ENCODE measurements at places on chromosomes 7 and 10.
A peak's percentile ranks its signal among the peaks of the same experiment; 100 is the strongest.

DNA sequence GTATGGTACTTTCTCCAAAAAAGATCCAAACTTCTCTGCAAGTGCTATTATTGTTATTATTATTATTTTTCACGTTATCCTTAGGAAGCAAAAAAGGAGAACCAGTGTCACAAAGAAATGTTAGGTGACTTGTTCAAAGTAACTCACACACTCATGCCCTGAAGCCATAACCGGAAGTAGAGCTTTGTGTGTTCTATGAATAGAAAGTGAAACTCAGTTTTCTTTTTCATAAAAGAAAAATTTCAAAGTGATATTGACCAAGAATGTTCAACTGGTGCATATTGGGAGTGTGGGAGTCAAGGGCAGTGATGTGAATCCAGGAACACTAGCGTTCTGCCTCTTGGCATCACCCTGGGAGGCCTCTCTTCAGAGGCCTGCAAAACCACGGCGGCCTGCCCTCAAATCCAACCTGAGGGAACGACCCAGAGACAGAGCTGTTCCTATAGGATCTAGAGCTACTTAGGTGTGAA, 106.1 kb downstream of the PRKCQ start:
- no peak for DNase-seq

GRCh38 chr10:120521880-120522279, 64.9 kb downstream of the PLPP4 start:
- DNase-seq: no peak

DNA sequence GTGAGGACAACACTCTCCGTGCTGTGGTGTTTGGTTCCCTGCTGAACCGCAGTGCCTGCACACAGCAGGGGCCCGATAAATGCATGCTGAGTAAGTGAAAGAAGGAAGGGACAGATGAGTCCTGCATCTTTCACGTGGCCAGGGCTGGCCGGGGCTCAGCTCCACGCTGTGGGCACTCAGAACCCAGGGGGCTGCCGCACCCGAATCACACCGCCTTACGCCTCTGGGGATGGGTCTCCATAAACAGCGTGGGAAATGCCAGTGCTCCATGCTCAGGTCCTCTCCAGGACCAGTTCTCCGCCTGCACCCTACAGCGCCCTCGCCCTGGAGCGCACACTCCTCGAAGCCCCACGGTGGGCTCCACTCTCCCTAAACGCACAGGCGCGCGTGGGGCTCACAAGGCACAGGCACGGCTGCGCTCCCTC, 38.1 kb downstream of the RASGEF1A start:
- DNase-seq: no peak

GRCh38 chr10:90959826-90960225, 38.9 kb upstream of the ANKRD1 start:
- DNase-seq: no peak

DNA sequence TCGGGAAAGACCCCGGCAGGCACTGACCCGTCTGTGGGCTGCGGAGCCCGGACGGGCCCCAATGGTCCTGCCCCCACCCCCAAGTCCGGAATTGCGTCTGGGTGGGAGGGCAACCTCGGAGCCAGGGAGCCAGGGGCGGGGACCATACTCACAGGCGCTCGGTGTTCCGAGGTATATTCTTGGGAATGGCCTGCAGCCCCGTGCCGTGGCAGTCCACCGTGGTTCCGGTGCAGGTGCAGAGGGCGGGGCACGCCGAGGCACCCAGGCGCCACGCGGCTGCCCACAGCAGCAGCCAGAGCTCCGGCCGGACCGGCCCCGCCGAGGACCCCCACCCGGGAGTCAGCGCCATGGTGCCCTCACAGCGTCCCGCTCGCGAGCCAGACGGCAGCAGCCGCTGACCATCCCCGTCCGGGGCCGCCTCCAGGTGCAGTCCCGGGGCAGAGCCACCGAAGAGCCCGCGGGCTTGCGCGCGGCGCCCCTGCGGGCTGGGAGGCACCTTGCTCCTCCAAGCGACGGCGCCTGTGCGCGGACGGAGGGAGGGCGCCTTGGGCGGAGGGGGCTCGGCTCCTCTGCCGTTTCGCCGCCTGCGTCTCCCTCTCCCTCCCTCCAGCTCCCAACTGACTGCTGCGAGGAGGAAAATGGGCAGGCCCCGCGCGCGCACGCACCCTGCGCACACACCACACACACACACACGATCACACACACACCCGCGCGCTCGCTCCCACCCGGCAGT, at the start of gene SLIT1:
Gene SLIT1, minus strand, starts transcription at position 634 of the 733 bp plus-strand sequence. Its CDS starts 285 bp downstream, at position 349.
- peak; percentile 14 for DNase-seq

DNA sequence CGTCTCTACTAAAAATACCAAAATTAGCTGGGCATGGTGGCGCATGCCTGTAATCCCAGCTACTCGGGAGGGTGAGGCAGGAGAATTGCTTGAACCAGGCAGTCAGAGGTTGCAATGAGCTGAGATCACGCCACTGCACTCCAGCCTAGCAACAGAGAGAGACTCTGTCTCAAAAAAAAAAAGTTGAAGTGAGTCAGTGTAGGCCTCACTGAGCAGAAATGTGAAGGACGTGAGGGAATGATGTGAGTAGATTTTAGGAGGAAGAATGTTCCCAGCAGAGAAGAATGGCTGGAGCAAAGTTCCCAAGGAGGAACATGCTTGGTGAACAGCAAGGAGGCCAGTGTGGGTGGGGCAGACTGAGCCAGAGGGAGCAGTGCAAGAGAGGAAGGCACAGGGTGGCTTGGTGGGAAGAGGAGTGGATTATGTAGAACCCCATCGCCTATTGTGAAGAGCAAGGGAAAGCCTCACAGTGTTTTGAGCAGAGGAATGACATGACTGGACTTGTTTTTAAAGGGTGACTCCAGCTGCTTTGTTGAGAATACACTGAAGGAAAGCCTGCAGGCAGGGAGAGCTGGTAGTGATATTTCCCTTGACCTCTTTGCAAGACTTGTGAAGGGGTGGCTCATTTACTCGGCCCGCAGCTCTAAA, 708.7 kb downstream of the SUGCT start:
- DNase-seq: no peak

GRCh38 chr7:120991581-120991980, 3.1 kb downstream of the CPED1 start:
- DNase-seq: no peak

- DNase-seq: no peak
These were observed 102.5 kb upstream of the PTN start for GRCh38 chr7:137446025-137446424.

All from A673 (cell line).